ENCODE measurements at places on chromosomes 1 and 21. TPM values are rescaled to one million over a fixed set of nuclear protein-coding genes. Genes with fewer than 3 reads are reported as not detected.

Gene F5
- 0.85 TPM for total RNA-seq

Gene CCDC185
- total RNA-seq = not detected

Gene NMNAT1
- 4.7 TPM for total RNA-seq

Gene PLA2G2F
- total RNA-seq = not detected

Data from thoracic aorta (tissue), 2 donors.